ENCODE measurements at places on chromosomes 16 and 17. TPM values are rescaled to one million over a fixed set of nuclear protein-coding genes. Genes with fewer than 3 reads are reported as not detected.

Gene PLA2G10
- total RNA-seq, result not detected

Gene VASN
- 217 TPM for total RNA-seq

Gene SLC5A10
- not detected for total RNA-seq

Gene SCGB1C2
- total RNA-seq, result not detected

Gene MT1M
- total RNA-seq, result 23.2 TPM

GRCh38 chr16:17470908-17471718, at the start of gene XYLT1:
TSS of gene XYLT1 (minus strand) at chr16:17470960. CDS start at chr16:17470796, 164 bp downstream.
- peak; percentile 89 for DNase-seq
- peak within 1 kb of the TSS; percentile 97 for H3K27ac ChIP-seq
- peak within 1 kb of the TSS; percentile 75 for H3K4me3 ChIP-seq
- peaks cover 17% of the 10 kb centered on the region for H3K4me1 ChIP-seq
- no peaks in the 10 kb centered on the region for H3K36me3 ChIP-seq
